ENCODE measurements at places on chromosomes 3 and 15.

GRCh38 chr15:34793901-34794300, 1.4 kb downstream of the ACTC1 start:
- peak; percentile 15 for DNase-seq

- DNase-seq: no peak
Observed at GRCh38 chr3:47870702-47871260, 67.8 kb downstream of the DHX30 start.

- DNase-seq: no peak
Observed at GRCh38 chr15:36389107-36389506, 190.3 kb upstream of the CDIN1 start.

DNA sequence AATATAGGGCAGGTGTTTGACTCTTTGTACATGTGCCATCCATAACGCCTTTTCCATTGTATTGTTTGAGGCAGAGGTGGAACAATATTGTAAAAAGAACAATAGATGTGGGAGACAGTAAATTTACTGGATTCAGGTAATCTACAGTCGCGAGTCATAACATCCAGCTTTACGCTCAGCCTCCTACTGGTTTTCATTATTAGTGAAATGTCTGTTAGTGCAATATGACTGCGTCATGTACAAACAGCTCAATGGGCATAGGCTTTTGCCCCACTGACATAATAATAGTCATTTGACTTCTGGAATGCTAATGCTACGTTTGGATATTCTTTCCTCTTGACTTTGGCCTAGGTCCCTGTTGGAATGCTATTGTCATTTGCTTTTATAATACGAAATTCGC, 9.5 kb downstream of the CACNA2D3 start:
- DNase-seq: no peak

Data from kidney (tissue), 22 donors.